ENCODE measurements at places on chromosomes 13 and 19. TPM values are rescaled to one million over a fixed set of nuclear protein-coding genes. Genes with fewer than 3 reads are reported as not detected.
A peak's percentile ranks its signal among the peaks of the same experiment; 100 is the strongest.

Gene TGFB1
- total RNA-seq = 42.0 TPM

Gene F2RL3
- not detected for total RNA-seq

DNA sequence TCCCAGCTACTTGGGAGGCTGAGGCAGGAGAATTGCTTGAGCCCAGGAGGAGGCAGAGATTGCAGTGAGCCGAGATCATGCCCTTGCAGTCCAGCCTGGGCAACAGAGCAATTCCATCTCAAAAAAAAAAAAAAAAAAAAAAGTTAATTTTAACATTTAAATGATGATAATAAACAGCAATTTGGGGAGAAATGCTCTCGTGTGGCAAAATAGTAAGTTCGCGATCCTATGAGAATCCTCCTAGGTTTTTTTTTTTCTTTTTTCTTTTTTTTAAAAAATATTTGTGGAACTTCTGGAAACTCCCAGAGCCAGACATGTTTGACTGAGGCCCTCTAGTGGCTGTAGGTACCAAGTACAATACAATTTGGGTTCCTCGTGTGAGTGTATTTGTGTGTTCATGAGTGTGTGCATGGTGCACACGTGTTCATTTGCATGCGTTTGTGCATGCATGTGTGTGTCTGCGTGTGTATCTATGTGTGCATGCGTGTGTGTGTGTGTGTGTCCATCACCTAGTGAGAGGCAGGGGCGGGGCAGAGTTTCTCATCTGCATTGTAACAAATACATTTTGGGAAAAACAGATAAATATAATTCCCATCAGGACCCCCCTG is 31.2 kb downstream of the TMPRSS9 start:
- peak; percentile 30 for DNase-seq
- peaks cover 8% of the 10 kb centered on the region for H3K4me1 ChIP-seq
- H3K27ac ChIP-seq = no peak overlapping the region
- no peak overlapping the region for H3K4me3 ChIP-seq
- peaks cover 11% of the 10 kb centered on the region for H3K27me3 ChIP-seq

DNA sequence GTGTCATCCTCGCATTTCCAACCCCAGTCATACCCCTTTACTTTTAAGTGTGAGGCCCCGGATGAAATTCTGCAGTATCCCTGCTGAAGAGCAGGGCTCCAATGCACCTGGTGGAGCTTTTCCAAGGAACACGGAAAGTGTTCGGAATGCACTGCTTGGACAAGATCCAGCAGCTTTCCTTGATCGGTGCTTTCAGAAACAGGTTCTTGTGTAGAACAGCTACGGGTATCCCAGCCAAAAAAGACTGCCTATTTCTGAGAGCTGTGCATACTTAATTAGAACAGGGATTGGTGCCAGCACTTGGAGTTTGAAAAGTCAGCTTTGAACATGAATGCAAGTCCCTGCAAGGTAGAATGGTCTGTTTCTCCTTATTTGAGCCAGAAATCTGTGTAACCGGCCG is 87.2 kb upstream of the C1QTNF9B start:
- H3K27ac ChIP-seq = no peak overlapping the region
- peaks cover 21% of the 10 kb centered on the region for H3K27me3 ChIP-seq
- H3K4me3 ChIP-seq = no peak overlapping the region
- DNase-seq = no peak
- H3K4me1 ChIP-seq = peaks cover 12% of the 10 kb centered on the region

DNA sequence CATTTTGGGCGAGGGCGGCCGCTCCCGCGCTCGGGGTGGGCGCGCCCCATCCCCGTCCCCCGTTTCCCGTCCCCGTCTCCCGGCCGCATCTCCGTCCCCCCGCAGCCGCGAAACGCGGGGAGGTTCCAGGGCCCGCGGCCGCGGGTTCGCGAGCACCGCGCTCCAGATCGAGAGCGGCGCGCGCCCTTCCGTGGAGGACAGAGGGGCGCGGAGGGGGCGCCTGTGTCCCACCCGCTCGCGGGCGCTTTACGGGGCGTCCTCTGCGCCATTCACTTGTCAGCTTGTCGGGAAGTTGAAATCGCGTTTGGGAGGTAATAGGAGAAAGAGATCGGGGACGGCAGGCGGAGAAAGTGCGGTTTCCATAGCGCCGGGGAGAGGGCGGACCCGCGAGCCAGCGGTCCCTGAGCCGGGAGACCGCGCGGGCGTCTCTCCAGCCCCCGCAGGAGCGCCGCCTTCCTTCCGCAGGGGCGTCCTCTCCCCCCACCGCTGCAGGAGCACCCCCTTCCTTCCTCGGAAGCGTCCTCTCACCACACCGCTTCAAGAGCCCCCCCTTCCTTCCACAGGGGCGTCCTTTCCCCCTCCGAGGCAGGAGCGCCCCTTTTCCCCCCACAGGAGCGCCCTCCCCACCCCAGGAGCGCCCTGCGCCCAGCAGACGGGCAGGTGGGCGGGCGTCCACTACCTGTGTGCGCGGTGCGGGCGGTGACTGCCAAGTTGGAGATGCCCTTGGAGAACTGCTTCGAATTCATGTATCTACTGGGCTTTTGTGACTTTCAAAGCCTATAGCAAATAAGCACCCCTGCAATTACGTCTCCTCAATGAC is 962 bp upstream of the IRS2 start:
- H3K27ac ChIP-seq = no peak overlapping the region
- no peak for DNase-seq
- H3K27me3 ChIP-seq = no peaks in the 10 kb centered on the region
- peak overlapping the region; percentile 69 for H3K4me3 ChIP-seq
- peaks cover 17% of the 10 kb centered on the region for H3K36me3 ChIP-seq

Gene THSD8
- total RNA-seq = 16.1 TPM

Gene GNA15
- total RNA-seq = 5.9 TPM

GRCh38 chr13:72889495-72889894 is 107.6 kb downstream of the PIBF1 start:
- H3K27ac ChIP-seq = no peak overlapping the region
- H3K27me3 ChIP-seq = no peaks in the 10 kb centered on the region
- DNase-seq = no peak
- H3K36me3 ChIP-seq = no peaks in the 10 kb centered on the region

- peaks cover 42% of the 10 kb centered on the region for H3K4me1 ChIP-seq
- H3K27me3 ChIP-seq = no peaks in the 10 kb centered on the region
- H3K27ac ChIP-seq = no peak overlapping the region
These were observed 40.8 kb upstream of the IGSF23 start for GRCh38 chr19:44572581-44572900.

Data from Calu3 (cell line).